ENCODE measurements at places on chromosomes 7 and 10.
A peak's percentile ranks its signal among the peaks of the same experiment; 100 is the strongest.

GRCh38 chr10:132685921-132686680 is 99.8 kb downstream of the NKX6-2 start:
- H3K27me3 ChIP-seq: no peaks in the 10 kb centered on the region
- no peak overlapping the region for H3K4me3 ChIP-seq
- H3K27ac ChIP-seq: no peak overlapping the region
- H3K36me3 ChIP-seq: peaks cover 2% of the 10 kb centered on the region

DNA sequence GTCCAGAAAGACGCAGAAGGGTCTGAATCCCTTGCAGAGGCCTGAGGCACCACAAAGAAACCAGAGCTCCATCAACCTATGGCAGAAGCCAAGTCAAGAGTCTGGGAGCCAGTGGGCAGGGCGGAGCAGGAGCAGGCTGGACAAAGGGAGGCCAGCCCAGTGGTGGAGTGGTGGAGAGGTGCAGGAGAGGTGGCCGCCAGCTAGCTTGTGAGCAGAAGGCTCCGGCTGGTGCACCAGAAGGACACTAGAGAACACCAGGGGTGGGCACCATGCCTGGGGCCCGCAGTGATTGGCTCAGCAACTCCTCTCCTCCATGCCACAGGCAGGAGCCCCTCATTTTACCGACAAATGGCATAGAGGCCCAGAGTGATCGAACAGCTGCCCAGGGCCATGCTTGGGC is 186.6 kb downstream of the GRID1 start:
- no peaks in the 10 kb centered on the region for H3K4me1 ChIP-seq
- H3K27me3 ChIP-seq: no peaks in the 10 kb centered on the region
- no peak overlapping the region for H3K27ac ChIP-seq
- H3K36me3 ChIP-seq: no peaks in the 10 kb centered on the region
- no peak overlapping the region for H3K4me3 ChIP-seq

DNA sequence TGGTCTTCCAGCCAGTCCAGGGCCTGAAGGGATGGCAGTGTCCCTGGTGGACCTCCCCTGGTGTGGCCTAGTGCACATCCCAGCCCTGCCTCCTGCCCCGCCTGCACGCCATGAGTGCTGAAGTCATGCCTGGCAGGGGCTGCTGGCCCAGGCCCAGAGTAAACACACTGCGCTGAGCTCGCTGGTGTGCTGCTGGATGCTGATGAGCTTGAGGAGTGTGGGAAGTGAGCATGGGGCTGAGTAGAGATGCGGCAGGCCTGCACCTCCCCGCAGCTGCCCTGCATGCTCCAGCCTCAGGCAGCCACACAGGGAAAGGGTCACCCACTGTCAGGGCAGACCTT is 43.2 kb downstream of the HTRA1 start:
- H3K4me1 ChIP-seq: no peaks in the 10 kb centered on the region
- no peaks in the 10 kb centered on the region for H3K27me3 ChIP-seq
- no peak overlapping the region for H3K4me3 ChIP-seq
- no peak for DNase-seq
- no peaks in the 10 kb centered on the region for H3K36me3 ChIP-seq

DNA sequence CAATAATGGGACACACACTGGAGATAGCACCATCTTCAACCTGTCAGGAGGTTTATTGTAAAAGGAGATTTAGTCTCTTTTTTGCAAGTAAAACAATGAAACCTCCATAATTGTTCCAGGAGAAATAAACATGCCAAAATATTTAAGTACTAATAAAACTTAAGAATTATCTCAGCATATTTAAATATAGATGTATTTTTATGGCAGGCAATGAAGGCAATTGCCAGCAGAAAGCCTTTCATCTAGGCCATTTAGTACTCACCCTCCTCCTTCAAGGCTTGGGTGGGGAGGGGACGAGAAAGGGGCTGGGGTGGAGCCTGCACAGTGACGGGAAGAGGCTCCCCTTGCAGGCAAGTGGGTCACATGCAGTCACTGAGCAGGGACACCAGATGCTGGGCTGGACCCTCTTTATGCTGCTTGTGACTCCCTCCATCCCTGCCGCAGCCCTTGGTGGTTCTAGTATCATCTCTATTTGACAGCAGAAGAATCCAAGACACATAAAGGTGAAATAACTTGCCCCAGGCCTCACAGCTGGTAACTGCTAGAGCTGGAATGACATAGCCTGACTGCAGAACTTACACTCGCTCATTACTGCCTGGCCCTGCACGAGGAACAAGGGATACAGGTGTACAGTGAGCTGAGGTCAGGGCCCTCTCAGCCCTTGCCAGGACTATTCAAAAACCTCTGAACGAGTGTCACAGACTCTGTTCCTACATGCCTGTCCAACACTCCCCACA is 449.5 kb upstream of the ZMIZ1 start:
- H3K27me3 ChIP-seq: peaks cover 14% of the 10 kb centered on the region
- H3K27ac ChIP-seq: no peak overlapping the region
- H3K4me1 ChIP-seq: peaks cover 12% of the 10 kb centered on the region
- DNase-seq: no peak

- no peaks in the 10 kb centered on the region for H3K4me1 ChIP-seq
- no peaks in the 10 kb centered on the region for H3K36me3 ChIP-seq
- DNase-seq: no peak
Measured at GRCh38 chr7:82625377-82625776, 181.8 kb upstream of the CACNA2D1 start.

DNA sequence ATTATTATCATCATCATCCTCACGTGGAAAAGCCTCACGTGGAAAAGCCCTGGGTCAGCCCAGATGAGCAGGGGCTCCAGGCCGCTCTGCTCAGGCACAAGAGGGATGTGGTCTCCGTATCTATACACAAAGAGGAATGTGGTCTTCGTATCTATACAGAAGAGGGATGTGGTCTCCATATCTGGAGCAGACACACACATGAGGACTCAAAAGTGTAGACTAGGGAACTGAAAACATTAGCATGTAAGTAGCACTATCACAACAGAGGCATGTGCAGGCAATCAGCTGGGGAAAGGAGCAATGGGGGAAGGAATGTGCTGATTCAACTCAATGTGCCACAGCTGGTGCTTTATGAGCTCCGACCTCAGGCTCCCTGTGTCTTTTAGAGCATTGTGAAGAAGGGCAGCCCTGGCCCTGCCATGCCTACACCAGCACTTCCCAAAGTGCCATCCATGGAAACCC is 86.5 kb downstream of the PLXNA4 start:
- no peak overlapping the region for H3K27ac ChIP-seq
- H3K27me3 ChIP-seq: no peaks in the 10 kb centered on the region
- peaks cover 5% of the 10 kb centered on the region for H3K36me3 ChIP-seq
- no peak for DNase-seq

DNA sequence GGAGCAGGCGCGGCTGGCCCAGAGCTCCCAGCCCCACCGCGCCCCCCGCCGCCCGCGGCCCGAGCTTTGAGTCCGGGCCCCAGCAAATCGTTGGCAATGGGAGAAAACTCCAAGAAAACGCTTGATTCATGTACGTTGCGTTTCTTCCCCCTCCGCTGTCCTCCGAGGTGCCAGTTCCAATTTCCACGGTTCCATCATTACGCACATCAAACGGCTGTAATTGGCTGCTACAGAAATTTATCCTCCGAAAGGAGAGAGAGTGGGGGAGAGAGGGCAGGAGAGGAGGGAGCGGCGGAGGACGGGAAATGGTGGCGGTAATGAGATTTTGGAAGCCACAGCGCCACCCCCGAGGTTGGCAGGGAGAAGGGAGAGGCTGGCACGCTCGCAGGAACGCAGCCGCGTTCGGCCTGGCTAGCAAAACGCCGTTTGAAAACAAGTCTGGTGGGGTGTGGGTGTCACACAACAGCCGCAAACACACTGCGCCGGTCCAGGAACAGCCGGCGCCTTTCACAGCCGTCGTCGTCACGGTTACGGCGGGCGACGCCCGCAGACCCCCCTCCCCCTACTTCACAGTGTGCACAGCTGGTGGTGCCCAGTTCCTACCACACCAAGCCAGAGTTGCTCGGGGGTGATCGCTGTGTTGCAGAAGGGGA is 57.5 kb downstream of the UNCX start:
- no peak overlapping the region for H3K27ac ChIP-seq
- peak; percentile 13 for DNase-seq
- H3K27me3 ChIP-seq: peaks cover 18% of the 10 kb centered on the region
- peaks cover 5% of the 10 kb centered on the region for H3K4me1 ChIP-seq

DNA sequence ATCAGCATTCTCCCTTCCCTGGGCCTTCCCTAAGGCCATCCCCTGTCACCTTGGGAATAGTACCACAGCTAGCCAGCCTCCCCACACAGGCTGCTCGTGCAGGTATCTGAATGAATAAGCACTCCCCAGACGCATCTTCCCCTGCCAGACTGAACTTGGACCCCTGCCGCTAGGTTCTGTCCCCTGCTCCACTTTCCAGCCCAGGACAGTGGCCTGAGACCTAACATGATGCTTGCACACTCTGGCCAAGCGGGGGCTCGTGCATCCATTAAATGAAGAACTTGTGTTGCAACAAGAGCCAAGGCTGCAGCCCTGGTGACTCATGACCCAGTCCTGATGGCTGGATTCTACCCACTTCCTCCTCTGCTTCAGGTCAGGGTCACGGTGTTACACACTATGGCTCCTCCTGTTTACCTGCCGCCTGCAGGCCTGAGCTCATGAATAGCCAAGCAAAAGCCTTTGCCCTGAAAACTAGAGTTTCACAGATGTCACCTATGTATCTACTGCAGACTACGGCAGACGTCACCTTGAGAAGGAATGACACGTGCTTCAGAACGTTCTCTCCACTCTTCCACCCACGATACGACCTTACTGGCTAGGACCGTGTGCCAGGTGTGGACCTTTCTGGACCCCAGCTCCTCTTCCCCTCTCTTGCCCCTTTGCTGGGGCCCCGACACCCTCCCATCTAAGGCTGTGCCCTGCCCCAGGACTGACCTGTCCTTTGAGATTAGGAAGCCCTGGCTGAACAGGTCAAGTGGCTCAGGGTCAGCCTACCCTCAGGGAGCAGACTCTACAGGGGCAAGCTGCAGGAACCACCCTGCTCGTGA is 6.5 kb downstream of the ASB13 start:
- DNase-seq: peak; percentile 27
- H3K4me3 ChIP-seq: no peak overlapping the region
- no peak overlapping the region for H3K27ac ChIP-seq
- no peaks in the 10 kb centered on the region for H3K27me3 ChIP-seq
- H3K4me1 ChIP-seq: peaks cover 51% of the 10 kb centered on the region

DNA sequence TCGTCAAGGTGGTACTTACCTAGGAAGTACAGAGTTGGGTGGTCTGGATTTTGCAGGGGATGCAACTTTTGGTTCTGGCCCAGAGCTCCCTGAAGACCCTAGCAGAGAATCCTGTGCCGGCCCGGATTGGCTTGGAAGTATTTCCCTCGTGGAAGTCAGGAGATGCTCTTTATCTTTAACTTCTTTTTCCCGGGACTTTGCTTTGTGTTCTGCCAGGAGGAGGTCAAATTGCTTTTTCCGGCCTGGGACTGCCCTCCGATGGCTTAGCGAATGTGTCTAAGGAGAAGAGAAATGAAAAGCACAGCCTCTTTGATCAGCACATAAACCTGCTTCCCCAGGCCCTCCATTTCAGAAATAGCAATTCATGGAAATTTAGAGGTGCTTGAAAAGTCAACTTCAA is 57.0 kb upstream of the EFCAB10 start:
- peaks cover 6% of the 10 kb centered on the region for H3K4me1 ChIP-seq
- no peak overlapping the region for H3K27ac ChIP-seq
- DNase-seq: no peak
- no peaks in the 10 kb centered on the region for H3K27me3 ChIP-seq
- H3K4me3 ChIP-seq: no peak overlapping the region
- H3K36me3 ChIP-seq: peaks cover 2% of the 10 kb centered on the region

GRCh38 chr7:98913612-98914011 is 35.3 kb downstream of the TRRAP start:
- no peak for DNase-seq
- no peak overlapping the region for H3K4me3 ChIP-seq
- H3K27me3 ChIP-seq: no peaks in the 10 kb centered on the region
- H3K36me3 ChIP-seq: peaks cover 6% of the 10 kb centered on the region
- H3K4me1 ChIP-seq: no peaks in the 10 kb centered on the region

- H3K27ac ChIP-seq: no peak overlapping the region
- H3K4me1 ChIP-seq: no peaks in the 10 kb centered on the region
- no peak for DNase-seq
- peaks cover 17% of the 10 kb centered on the region for H3K27me3 ChIP-seq
- H3K4me3 ChIP-seq: no peak overlapping the region
- no peaks in the 10 kb centered on the region for H3K36me3 ChIP-seq
Measured at GRCh38 chr10:51821745-51822144, 122.3 kb upstream of the CSTF2T start.

GRCh38 chr7:93013446-93014061 is 104.2 kb downstream of the SAMD9 start:
- no peaks in the 10 kb centered on the region for H3K36me3 ChIP-seq
- peaks cover 24% of the 10 kb centered on the region for H3K27me3 ChIP-seq
- no peak overlapping the region for H3K4me3 ChIP-seq
- no peak for DNase-seq
- no peak overlapping the region for H3K27ac ChIP-seq

DNA sequence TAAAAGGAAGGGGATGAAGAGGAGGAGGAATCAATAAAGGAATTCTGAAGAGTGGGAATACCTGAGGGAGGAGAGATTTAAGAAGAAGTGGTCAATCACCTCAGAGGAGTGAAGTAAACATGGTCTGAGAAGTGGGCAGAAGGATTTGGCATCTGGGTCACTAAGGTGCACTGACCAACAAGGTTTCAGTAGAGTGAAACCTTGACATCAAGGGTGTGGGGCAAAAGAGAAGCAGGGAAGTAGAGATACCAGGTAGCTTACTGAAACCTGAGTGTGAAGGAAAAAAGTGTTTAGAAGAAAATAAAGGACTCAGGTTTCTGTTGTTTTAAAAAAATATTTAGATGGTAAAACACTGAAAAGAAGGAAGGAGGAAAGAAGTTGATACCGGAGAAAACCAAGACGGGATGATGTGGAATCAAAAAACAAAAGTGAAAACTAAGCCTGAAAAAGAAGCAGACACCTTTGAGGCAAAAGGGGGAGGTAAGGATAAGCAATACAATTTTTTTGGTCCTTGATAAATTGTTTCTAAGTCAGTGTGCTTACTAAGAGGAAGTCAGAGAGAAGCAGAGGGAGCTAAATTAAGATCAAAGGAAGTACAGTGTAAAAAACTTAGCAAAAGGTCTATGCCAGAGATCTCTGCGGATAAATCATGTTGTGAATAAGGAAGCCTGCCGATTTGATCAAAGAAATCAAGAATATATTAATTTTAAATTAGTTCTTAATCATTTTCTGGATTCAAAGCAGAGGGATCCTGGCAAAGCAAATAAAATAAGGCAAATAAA is 137.2 kb upstream of the GPR22 start:
- H3K27me3 ChIP-seq: no peaks in the 10 kb centered on the region
- peak overlapping the region; percentile 77 for H3K27ac ChIP-seq
- no peak for DNase-seq
- H3K4me3 ChIP-seq: peak overlapping the region; percentile 37

DNA sequence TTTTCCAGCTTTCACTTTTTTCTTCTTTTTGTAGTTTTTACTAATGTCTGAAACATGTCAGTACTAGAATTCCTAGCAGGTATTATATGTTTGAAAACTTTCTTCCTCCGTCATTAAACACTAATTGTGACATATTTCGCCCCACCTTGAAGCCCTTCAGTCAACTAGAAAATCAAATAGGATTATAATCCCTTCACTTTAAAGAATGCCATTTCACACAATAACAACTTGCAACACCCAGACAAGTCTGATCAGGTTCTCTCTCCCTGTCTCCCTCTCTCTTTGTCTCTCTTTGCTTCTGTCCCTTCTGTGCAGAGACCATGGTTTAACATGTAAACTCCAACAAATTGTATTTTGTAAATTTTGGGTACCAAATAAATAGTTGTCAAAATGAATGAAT is 373.5 kb downstream of the SEMA3D start:
- H3K36me3 ChIP-seq: peaks cover 1% of the 10 kb centered on the region
- peak overlapping the region; percentile 72 for H3K27ac ChIP-seq
- no peak overlapping the region for H3K4me3 ChIP-seq
- no peaks in the 10 kb centered on the region for H3K4me1 ChIP-seq
- no peaks in the 10 kb centered on the region for H3K27me3 ChIP-seq

GRCh38 chr7:112946350-112946749 is 140.3 kb downstream of the GPR85 start:
- H3K27me3 ChIP-seq: peaks cover 20% of the 10 kb centered on the region
- peaks cover under 1% of the 10 kb centered on the region for H3K4me1 ChIP-seq
- no peak overlapping the region for H3K27ac ChIP-seq
- no peak for DNase-seq
- H3K4me3 ChIP-seq: no peak overlapping the region
- no peaks in the 10 kb centered on the region for H3K36me3 ChIP-seq

All from activated T-cell treated with anti-CD3 and anti-CD28 coated beads, Interleukin-2, amount 50 U/mL, for 72 hours (primary cell).